ENCODE measurements at places on chromosomes 7 and 10.

GRCh38 chr10:2686691-2687090, 380.7 kb upstream of the PFKP start:
- no peak overlapping the region for H3K27ac ChIP-seq
- H3K27me3 ChIP-seq, result no peaks in the 10 kb centered on the region
- no peaks in the 10 kb centered on the region for H3K36me3 ChIP-seq
- no peak for DNase-seq

DNA sequence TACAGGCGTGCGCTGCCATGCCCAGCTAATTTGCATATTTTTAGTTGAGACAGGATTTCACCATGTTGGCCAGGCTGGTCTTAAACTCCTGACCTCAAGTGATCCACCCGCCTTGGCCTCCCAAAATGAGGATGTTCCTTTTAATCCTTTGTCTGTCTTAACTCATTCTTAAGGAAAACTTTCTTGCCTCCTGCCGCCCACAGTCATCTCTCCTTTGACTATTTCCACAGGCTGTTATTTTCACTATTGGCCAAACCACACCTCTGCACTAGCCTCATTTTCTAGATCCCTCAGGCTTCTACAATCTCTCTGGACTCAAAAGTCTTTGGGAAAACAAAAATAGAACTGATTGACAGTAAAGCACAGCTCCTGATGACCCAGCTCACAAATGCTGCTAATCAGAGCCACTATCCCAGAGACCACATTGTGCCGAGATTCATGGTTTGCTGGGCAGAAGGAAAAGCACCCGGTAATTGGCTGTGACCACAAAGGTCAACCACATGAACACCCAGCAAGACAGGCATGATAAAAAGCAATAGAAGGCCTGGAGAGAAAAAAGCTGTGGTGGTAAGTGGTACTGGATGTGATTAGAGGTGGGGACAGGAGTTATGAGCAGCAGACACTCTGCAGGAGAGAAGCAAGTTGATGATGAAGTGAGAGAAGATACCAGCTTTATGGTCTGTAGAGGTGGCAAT, 44.1 kb upstream of the ZNRF2 start:
- no peaks in the 10 kb centered on the region for H3K4me1 ChIP-seq
- no peaks in the 10 kb centered on the region for H3K27me3 ChIP-seq
- H3K4me3 ChIP-seq, result no peak overlapping the region
- H3K36me3 ChIP-seq, result no peaks in the 10 kb centered on the region
- H3K27ac ChIP-seq, result no peak overlapping the region
- DNase-seq, result no peak

DNA sequence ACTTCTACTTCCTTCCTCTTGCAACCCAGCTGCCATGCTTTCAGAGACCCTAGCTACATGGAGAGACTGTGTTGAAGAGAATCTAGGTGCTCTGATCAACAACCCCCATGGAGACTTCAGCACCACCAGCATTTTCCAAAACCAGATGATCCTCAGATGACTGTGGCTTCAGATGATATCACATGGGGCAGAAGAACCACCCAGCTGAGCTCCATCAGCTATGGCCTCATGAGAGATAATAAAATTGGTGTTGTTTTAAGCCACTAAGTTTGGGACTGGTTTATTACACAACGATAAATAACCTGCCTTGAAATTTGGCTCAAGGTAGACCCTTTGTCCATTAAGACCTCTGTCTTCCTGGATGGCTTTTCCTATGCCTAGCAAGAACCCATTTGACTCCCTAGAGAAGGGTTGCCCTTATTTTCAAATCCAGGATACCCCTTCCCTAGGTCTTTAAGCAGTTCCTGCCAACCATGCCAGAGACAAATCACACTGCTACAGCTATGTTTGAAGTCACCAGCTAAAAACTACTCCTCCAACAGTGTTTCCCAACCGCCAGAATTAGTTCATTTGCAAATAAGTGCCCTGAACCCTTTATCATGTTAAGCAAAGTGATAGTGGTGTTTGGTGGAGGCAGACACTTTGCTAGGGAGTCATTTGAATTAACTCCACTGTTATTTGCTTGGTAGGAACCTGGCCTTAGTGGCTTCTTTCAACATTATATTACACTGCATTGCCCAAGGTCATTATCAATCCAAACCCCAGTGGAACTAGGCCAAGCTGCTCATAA, 136.9 kb upstream of the PALS2 start:
- no peaks in the 10 kb centered on the region for H3K36me3 ChIP-seq
- H3K4me1 ChIP-seq, result no peaks in the 10 kb centered on the region
- H3K4me3 ChIP-seq, result no peak overlapping the region
- no peak overlapping the region for H3K27ac ChIP-seq
- DNase-seq, result no peak

GRCh38 chr10:36412942-36413341, 712.5 kb upstream of the ANKRD30A start:
- no peaks in the 10 kb centered on the region for H3K27me3 ChIP-seq
- no peak overlapping the region for H3K27ac ChIP-seq
- H3K4me3 ChIP-seq, result no peak overlapping the region

DNA sequence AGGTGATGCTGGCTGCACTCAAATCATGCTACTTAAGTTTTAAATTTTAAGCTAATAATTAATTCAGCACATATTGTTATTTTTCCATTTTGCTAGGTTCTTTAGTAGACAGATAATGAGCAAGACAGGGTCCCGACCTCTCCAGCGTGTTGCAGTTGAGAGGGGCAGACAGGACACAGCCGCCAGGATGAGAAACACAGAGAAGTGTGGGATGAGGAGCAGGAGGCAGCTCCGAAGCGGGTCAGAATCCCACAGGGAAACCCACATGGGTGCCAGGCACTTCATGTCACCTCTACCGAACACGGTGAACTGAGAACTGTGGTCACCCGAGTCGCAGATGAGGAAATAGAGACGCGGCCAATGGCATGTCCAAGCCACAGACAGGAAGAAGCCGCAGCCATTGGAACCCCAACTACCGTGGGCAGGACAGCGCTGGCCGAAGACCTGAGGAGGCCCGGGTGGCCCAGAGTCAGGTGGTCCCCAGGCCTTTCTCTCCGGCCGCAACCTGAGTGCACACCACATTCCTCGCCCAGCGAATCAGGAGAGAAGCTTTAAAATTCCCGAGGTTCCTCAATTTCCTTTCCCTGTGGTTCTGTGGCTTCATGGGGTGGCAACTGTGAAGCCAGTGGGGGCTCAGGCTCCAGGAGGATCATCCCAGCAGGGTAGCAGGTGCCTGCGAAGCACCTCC, 213.0 kb downstream of the DNAJB6 start:
- no peak overlapping the region for H3K27ac ChIP-seq
- no peak overlapping the region for H3K4me3 ChIP-seq
- H3K27me3 ChIP-seq, result no peaks in the 10 kb centered on the region
- no peak for DNase-seq

GRCh38 chr10:123912466-123912865, 20.9 kb upstream of the CPXM2 start:
- no peaks in the 10 kb centered on the region for H3K36me3 ChIP-seq
- no peak overlapping the region for H3K4me3 ChIP-seq
- no peak for DNase-seq
- H3K27ac ChIP-seq, result no peak overlapping the region
- H3K27me3 ChIP-seq, result no peaks in the 10 kb centered on the region
- H3K4me1 ChIP-seq, result no peaks in the 10 kb centered on the region

GRCh38 chr10:19578571-19578970, 237.7 kb upstream of the PLXDC2 start:
- no peak for DNase-seq
- H3K4me1 ChIP-seq, result no peaks in the 10 kb centered on the region
- no peak overlapping the region for H3K4me3 ChIP-seq
- H3K27ac ChIP-seq, result no peak overlapping the region
- H3K27me3 ChIP-seq, result no peaks in the 10 kb centered on the region
- no peaks in the 10 kb centered on the region for H3K36me3 ChIP-seq

Data from CD4-positive, alpha-beta memory T cell (primary cell).